ENCODE measurements at places on chromosomes 1 and 21. TPM values are rescaled to one million over a fixed set of nuclear protein-coding genes. Genes with fewer than 3 reads are reported as not detected.

The ST6GALNAC5 gene
- total RNA-seq = 1.9 TPM

The TBX19 gene
- total RNA-seq = 0.63 TPM

- DNase-seq = no peak
Observed at GRCh38 chr21:43957611-43958362, 54.3 kb upstream of the TRAPPC10 start.

DNA sequence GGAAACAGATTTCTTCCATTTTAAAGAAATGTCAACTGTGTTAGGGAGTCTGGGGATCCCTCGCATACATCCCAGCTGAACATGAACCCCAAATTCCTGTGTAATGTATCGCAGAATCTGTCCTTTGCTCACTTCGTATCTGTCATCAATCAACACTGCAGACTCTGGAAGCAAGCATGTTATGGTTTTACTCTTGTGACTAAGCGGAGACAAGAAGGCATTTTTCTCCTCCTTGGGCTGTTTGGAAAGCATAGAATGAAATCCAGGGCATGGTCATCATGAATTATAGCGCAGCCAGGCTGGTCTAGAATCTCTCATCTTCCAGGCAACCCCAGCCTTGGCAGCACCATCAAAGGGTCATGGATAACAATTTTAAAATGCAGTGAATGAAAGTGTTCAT is 290.2 kb downstream of the KIF26B start:
- DNase-seq = no peak

GRCh38 chr1:81477710-81478109 is 323.0 kb upstream of the ADGRL2 start:
- DNase-seq = no peak

DNA sequence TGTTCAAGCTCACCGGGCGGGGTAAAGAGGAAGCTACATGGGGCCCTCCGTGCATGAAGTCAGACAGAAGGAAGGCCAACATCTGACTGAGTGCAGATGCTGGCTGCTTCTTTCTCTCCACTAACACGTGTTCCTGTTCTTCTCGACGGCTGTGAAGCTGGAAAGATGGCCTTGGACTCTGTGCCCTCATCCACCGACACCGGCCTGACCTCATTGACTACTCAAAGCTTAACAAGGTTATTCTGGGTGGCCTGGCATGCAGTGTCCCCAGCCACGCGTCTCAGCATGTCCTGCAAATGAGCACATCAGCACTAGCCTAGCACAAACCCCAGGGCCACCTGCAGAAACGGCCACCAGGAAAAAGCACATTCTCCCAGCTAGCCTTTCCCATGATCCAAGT is 41.2 kb downstream of the ACTN2 start:
- no peak for DNase-seq

DNA sequence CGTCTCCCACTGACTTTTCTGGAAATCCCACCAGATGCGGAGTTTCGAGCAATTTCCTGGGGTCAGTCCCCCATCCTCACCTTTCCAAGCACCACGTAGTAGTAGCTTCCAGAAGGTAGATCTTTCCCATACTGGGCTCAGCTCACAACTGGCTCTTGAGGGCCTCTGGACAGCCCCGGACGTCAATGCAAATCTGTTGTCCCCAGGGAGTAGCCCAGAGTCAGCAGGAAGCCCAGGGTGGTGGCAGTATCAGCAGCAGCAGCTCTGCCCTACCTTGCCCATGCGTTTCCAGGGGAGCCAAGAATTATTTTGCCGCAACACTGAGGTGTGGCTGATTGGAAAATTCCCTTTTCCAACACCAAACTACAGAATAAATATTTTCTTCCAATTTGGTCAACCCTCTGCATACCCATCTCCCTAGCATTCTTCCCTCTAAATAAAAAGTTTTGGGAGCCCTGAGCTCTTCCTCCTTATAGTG is 70.3 kb downstream of the CD46 start:
- DNase-seq = no peak

DNA sequence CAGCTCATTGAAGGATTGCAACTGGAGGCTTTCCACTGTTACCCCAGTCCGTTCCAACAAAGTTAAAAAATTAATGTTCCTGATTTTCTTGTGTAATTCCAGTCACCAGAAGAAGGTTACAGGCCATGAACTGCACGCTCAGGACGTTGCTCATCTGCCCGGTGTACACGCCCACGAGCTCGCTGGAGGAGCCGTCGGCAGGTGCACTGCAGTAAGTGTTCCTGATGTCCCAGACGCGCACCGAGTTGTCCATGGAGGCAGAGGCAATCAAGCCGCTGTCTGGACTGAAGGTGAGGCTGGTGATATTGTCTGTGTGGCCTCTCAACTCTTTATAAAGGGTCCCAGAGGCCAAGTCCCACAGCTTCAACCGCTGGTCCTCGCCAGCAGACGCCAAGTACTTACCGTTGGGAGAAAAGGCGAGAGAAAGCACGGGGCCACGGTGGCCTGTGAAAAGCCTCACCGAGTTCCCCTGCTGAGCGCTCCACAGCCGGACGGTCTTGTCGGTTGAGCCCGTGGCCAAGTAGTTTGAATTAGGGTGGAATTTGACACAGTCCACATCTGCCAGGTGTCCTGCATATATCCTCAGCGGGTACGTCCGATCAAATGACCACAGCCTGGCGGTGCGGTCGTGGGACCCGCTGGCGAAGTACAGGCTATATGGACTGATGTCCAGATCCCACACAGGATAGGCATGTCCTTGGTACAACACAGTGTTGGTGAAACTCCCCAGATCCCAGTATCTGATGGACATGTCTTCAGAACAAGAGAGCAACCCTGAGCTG is 31.5 kb downstream of the TAF5L start:
- no peak for DNase-seq

Data from right atrium auricular region (tissue), 2 donors.